Stimulated activated CD4-positive, alpha-beta T cell treated with anti-CD3 and anti-CD28 coated beads, Interleukin-15, amount 100 ng/mL, for 48 hours (primary cell): ENCODE measurements at places on chromosomes 3 and 15.

DNA sequence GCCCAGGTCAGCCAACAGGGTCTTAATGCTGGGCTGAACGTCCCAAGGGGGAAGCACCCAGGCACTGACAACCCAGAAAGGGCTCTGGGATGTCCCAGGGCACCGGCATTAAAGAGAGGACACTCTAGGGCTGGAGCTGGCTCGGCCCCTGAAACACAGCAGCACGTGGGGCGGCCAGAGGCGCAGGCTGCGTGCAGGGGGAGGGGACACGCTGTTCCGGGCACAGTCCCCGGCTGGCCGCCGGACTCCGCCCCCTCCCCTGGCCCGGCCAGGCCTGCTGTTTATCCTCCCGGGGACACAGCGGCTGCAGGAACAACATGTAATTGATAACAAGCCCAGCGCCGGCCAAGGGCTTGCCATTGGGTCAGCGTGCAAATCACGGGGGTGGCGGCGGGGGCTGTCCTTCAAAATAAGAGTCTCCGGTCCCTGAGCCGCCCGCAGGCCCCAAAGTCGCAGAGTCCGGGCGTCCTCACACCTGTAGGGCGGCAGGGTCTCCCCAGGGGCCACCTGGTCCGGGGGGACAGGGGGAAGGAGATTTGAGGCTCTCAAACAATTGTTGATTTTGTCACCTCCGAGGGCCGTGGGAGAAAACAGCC lies 1.3 kb downstream of the KLF15 start:
- no peak for DNase-seq

DNA sequence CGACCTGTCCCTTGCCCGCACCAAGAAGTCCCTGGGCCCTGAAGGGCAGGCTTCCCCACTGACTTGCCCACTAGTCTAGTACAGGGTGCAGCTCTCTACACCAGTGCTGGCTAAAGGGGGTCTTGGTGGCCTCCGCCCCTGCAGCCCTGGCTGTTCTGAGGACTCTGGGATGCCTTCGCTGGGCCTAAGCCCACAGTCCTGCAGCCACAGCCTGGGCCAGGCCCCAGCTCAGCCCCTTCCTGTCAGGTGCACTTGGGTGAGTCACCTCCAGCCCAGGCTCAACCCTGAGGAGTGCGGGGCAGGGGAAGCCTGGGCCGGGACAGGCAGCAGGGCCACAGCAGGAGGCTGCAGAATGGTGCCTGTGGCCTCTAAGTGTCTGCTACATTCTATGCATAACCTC lies 971 bp downstream of the C3orf22 start:
- no peak for DNase-seq

GRCh38 chr3:28267984-28268849 lies 26.8 kb downstream of the CMC1 start:
- no peak for DNase-seq

GRCh38 chr3:134038716-134039115 lies 9.0 kb upstream of the SLCO2A1 start:
- DNase-seq, result no peak

- DNase-seq, result no peak
Observed at GRCh38 chr15:84911879-84912660, 27.6 kb downstream of the SLC28A1 start.
